ENCODE measurements at places on chromosomes 3 and 15.

DNA sequence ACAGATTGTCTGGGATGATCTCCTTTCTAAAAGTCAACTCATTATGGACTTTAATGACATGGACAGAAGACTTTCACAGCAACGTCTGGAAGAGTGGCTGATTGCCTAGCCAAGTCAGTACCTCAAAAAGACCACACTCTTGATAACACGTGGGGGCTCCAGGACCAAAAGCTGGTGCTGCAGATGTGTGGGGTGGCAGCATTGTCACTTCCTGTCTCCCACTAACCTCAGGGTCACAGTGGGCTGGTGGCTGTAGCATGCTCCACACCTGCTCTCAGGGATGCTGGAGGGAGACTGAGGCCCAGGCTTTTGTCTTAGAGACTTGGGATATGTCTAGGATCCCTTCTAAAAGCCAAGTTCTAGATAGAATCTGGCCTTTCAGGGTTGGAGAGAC, 118.1 kb downstream of the APBA2 start:
- no peak for DNase-seq

DNA sequence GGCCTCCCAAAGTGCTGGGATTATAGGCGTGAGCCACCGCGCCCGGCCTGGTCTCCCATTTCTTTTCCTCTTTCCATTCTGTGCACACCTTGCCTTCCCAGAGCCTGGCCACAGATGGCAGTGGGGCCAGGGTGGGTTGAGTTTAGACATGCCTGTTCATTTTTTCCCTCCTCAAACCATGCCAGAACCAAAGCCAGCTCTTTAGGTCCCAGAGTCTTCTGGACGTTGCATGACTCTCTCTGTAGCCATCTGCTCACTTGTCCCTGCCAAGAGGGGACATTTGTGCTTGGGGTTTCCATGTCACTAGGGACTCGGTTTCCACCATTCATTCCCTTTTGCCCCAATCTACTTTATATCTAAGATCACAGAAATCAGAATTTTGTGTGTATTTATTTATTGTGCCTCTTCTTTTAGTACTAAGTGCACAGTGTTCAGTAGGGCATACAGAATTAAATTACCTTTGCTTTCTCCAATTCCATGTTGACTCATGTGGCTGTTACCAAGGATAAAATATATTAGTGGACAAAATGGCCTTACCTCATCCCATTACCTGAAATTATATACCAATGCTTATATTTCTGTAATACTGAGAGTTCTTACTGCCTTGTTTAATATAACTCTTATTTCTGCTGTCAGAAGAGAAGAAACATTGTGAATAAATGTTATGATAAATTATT, 49.6 kb downstream of the USP13 start:
- DNase-seq: no peak

DNA sequence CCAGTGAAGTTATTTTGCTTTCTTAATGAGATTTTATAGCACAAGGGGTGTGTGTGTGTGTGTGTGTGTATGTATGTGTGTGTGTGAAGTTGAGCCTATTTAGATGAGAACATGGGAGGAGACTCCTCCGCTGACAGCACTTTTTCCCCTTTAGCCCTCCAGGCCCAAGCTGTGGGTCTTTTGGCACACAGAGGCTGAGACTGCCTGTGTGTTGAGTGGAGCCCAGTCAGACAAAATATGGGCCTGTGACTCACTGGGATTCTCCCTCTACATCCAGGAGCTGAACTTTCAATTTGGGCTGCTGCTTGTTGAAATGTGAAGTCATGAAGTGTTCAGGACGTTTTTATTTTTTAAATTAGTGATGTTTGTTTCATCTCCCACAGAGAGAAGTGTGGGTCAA, 108.0 kb downstream of the MFSD1 start:
- no peak for DNase-seq

GRCh38 chr15:80779658-80780415, 667 bp downstream of the CEMIP start:
- peak; percentile 49 for DNase-seq

DNA sequence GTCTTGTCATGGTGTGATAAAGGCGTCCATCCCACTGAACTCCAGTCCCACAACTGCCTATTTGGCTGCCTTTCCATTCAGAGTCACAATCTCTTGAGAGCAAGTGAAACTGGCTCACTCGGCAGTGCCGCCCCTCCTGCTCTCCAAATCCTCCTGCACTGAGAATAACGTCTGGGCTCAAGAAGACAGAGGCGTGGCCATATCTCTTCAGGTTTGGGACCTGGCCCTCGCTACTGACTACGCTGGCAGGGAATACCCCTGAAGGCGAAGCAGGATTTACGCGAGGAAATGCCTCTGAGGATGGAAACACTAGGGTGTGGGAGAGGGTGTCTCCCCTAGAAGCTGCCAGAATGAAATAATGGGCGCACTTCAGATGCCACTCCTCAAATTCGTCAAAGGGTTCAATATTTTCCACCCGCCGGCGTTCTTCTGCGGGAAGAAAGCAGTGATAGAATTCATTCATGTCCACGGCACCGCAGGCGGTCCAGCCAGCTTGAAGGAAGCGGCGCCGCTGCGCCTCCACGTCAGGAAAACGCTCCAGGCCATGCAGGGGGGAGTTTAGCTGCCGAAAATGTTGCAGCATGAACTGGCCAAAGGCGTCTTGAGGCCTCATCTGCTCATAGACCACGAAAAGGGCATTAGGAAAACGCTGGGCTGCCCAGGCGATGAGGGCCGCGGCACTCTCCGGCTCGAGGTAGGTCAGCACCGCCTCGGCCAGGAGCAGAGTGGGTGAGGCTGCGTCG, 985 bp downstream of the LCMT2 start:
- no peak for DNase-seq

- no peak for DNase-seq
These were observed 30.3 kb downstream of the MOBP start for GRCh38 chr3:39497753-39498152.

- DNase-seq: no peak
These were observed 33.8 kb downstream of the RBMS3 start for GRCh38 chr3:29314727-29315088.

DNA sequence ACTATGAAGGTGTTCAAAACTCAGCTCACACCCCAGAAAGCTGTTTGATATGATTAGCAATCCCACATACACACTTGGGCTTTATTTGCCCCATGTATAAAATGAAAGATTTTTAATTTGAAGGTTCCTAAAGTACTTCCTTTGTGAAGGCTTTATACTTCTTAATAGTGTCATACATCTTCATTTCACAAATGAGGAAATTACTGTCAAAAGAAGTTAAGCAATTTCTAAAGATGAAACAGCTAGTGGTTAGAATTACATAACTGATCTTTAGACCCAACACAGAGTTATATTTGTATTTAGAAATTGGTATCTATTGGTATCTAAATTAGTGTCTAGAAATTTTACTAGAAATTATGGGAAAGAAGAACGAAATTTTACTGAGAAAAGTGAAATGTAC, 7.1 kb downstream of the CD200R1 start:
- no peak for DNase-seq

- no peak for DNase-seq
These were observed 142.5 kb downstream of the HCN4 start for GRCh38 chr15:73226093-73226814.

DNA sequence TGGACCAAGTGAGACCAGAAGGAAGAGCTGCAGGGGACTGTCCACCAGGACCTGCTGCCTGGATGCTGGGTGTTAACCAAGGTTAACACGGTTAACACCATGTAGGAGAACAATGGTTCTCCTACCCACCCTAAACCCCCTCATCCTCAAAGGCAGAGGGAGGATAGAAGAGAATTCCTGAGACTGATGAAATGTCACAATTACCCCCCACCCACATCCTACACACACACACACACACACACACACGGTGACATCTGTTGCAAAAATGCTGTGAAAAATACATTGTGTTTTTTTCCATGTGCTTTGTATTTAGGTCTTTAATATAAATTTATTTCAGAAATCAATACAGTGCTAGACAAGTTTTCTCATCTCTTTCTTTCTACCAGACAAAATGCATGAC, 113.9 kb upstream of the HES1 start:
- DNase-seq: no peak

DNA sequence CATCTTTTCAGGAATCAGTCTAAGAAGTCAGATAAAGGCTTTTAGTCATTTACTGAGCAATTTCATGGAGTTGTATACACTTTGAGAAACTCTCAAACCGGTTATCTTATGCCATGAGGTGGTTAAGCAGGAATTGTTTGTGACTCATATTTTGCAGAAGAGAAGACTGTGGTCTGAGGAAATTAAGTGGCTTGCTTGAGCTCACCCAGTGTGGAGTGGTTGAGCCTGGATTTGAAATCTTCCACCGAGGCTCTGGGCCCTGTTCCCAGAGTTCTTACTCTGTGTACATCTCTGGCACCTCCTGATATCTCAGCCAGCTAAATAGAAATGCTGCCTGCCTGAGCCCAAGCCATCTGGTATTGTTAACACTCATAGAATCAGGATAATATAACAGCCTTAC, 37.8 kb upstream of the BCL6 start:
- no peak for DNase-seq

DNA sequence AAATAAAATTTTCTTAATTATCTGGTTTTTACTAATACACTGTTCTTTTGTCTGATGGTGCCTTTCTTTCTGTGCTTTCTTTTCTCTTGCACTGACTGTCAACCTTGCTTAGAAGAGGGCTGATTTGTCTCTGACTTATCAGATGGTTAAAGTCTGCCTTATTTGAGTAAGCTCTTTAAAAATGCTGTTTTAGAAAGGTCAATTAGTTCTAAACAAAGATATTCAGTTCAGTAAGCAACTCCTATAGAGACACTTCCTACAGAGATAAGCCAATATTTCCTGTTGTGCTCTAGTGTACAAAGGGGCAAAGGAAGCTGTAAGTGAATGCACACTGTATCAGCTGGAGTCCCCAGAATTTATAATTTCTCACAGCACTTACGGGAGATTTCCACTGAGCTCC, 153.4 kb upstream of the TSPAN3 start:
- no peak for DNase-seq

- DNase-seq: peak; percentile 83
These were observed 19.4 kb downstream of the GXYLT2 start for GRCh38 chr3:72907131-72907711.

GRCh38 chr15:89441295-89441812, 55.0 kb downstream of the RHCG start:
- no peak for DNase-seq

DNA sequence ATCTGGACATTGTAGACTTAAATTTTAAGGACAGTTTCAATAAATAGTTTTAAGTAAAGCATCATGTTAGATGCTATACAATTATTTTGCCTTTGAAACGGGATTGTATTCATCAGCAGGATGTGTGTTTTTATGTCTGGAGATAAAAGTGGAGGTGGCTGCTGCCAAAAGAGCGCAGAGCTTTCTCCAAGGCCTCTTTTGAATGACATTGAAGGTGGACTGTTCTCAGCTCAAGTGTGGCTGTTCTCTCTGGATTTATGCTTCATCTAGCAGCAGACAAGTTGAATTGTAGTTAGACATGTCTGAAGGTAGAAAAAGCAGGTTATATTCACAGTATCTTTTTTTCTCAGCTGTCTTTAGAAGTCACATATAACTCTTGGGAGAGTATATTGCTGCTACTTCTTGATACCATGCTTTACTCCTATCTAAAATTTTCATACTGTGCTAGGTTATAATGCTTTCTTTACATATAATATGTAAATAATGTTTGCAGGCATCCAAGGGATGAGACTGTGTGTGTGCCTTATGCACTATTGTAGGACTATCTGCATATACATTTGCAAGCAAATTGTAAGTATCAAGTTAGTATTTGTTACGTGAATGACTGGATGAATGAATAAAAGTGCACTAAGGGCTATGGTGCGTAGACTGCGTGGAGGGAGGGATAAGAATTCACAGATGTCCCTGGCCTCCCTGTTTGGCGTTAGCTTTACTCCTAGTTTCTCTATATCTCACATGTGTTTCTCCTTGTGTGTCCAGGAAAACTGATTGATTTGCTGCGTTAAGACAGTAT, 340.1 kb downstream of the NAALADL2 start:
- DNase-seq: no peak

- no peak for DNase-seq
These were observed 204.4 kb upstream of the THBS1 start for GRCh38 chr15:39376371-39376909.

- DNase-seq: no peak
These were observed 233.8 kb downstream of the IL5RA start for GRCh38 chr3:2876362-2876761.

DNA sequence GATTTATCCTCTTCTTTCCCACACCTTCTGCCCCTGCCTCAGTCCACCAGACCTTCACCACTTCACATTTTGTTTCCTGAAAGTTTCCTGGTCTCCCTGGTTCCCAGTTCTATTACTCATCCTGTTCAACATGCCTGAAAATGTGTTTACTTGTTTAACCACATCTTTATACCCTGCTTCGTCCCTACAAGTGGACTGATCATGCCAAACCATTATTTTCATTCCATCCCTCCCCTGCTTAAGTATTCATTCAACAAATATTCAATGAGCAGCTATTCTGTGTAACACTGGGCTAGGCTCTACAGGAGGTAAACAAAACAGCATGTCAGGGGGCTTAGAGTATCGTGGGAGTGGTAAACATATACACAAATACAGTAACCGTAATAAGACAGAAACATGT, 5.5 kb downstream of the MYO5A start:
- no peak for DNase-seq

DNA sequence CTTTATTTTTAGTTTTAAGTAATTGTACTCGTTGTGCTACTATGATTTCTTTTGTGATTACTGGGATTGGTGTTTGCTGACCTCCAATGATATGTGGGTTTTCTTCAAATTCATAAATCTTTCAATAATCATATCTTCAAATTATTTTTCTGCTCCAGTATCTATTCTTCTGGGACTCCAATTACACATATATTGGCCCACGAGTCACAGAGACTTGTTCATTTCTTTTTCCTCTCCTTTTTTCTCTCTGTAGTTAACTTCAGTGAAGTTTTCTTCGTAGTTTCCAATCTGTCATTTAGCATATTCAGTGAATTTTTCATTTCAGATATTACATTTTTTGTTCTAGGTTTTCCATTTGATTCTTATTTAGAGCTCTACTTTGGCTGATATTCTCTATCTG, 21.4 kb downstream of the RFX7 start:
- no peak for DNase-seq

DNA sequence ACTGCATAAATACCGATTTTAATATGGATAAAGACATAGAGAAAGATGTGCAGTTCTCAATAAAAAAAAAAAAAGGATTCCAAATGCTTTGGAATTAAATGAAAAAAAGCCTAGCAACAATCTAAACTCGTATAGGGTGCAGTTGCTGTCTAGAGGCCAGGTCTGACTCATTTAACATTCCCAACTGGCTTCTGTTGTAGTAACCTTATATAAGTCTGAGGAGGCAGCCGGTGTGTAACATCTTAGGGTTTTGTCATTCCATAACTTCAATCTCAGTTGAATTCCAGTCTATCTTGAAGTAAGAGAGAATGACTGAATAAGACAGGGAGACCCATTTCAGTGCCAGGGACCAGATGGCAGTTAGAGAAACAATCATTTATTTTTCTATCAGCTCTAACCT, 6.5 kb downstream of the PDCD10 start:
- DNase-seq: no peak

- DNase-seq: no peak
These were observed 15.7 kb downstream of the LYZL4 start for GRCh38 chr3:42394579-42395288.

- DNase-seq: no peak
These were observed 133.6 kb downstream of the CLSTN2 start for GRCh38 chr3:140068494-140069017.

- DNase-seq: peak; percentile 48
These were observed 178.5 kb upstream of the ZBTB20 start for GRCh38 chr3:115325539-115325938.
